ENCODE measurements at places on chromosomes 5 and 9.

DNA sequence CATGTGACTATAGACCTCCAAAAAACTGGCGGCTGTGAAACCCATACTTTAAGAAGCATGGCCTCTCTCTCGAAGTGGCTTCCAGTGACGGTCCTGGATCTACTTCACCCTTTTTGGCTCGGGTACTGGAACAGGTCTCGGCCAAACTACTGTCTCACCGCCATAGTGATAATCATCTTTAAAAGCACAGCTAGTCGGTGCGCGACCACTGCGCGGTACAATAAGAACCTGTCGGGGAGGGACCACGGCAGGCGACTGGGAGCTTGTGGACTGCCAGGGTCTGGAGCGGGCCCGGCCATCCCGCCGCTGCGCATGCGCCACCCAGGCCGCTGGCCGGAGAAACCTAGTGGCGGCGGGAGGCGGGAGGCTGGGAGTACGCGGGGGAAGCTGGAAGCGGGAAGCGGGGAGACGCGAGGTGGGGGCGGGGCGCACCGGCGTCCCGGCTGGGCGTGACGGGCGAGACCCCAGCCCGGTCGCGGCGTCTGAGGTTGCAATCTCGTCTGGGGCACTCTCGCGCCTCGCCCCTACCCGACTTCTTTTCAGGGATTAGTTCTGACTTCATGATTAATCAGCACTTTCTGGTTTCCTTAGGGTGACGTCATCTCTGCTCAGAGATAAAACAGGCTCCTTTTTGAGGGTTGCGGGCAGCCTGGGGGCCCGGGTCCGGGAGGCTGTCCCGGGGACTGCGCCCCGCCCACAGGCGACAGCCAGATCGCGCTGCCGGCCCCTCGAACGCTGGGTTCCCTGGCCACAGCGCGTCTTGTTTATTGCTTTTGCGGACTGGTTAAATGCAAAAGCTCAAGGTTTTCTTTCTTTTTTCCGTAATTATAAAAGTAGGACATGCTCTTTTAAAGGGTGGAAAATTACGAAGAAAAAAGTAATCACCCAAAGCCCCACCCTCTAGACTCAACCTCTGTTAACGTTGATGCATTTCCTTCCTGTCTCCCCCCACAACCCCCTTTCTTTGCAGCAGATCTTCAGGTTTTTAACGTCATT lies 266.8 kb downstream of the CWC27 start:
- peak; percentile 79 for DNase-seq

- DNase-seq: no peak
These were observed 1.4 kb upstream of the SPTAN1 start for GRCh38 chr9:128550770-128551656.

DNA sequence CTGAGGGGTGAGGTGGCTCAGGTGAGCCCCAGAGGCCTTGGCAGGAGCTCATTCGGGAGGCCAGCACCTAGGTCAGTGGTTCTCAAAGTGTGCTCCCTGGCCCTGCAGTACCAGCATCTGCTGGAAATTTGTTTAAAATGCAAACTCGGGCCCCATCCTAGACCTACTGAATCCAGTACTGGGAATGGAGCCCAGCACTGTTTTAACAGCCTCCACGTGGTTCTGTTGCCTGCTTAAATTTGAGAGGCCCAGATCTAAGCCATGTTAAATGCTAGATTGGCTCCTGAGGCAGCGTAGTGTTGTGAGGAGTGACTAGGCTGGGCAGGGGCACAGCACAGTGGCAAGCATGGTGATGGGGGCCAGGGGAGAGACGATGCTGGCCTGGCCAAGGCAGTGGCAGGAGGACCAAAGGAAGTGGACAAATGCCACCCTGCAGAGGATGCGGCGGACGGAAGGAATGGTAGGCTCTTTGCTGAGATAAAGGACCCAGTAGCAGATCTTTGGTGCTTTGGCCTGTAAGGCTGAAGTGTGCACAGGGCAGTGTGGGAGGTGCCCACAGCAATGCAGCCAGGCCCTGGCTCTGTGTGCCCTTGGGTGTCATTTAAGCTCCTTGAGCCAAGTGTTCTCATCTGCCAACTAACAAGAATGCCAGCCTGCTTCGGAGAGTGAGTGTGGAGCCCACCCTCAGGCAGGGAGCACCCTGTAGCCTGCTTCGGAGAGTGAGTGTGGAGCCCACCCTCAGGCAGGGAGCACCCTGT lies 4.2 kb downstream of the PRR7 start:
- no peak for DNase-seq

DNA sequence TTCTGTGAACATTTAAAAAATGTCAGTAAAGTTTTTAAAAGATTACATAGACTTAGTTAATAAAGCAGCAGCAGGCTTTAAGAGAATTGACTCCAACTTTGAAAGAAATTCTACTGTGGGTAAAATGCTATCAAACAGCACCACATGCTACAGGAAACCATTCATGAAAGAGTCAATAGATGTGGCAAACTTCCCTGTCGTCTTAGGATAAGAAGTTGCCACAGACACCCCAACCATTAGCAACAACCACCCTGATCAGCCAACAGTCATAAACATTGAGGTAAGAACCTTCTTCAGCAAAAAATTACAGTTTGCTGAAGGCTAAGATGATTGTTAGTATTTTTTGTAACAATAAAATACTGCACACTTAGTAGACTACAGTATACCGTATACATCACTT lies 278.2 kb downstream of the CSNK1G3 start:
- peak; percentile 7 for DNase-seq

DNA sequence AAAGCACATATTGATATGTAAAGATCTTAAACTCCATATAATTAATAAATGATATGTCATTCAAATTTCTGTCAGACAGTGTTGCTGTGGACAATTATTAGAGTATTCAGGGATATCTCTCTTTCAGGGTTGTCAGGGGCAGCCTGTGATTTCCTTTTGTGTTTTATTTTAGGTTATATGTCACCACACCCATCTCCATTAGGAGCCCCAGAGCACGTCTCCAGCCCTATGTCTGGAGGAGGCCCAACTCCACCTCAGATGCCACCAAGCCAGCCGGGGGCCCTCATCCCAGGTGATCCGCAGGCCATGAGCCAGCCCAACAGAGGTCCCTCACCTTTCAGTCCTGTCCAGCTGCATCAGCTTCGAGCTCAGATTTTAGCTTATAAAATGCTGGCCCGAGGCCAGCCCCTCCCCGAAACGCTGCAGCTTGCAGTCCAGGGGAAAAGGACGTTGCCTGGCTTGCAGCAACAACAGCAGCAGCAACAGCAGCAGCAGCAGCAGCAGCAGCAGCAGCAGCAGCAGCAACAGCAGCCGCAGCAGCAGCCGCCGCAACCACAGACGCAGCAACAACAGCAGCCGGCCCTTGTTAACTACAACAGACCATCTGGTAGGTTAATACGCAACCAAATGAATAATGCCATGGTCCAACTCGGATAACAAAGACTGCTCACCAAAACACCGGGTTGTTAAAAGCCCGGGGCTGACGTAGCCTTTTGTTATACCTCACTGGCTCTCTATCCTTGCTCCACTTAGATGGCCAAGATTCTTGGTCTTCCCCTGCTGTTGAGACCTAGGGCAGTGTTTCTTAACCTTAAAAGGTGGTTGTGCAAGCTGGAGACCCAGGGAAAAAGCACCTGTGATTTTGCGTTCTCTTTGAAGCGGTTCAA lies 24.4 kb downstream of the SMARCA2 start:
- DNase-seq: no peak

DNA sequence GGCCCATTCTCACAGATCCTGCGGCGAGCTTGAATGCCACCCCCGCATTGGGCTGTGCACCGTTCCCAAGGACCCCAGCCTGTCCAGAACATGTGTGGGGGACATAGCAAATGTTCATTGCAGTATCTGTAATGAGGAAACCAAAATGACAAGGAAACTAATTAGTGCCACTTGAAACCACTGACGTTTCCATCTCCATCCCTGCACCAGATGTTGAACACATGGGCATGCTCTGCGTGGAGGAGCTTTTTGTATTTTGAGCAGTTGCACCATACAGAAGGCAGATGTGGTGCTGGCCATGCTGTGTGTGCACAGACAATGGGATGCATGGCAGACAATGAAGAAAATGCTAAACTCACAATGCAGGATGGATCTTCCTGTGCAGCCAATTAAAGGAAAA lies 437.7 kb downstream of the SEMA5A start:
- no peak for DNase-seq

DNA sequence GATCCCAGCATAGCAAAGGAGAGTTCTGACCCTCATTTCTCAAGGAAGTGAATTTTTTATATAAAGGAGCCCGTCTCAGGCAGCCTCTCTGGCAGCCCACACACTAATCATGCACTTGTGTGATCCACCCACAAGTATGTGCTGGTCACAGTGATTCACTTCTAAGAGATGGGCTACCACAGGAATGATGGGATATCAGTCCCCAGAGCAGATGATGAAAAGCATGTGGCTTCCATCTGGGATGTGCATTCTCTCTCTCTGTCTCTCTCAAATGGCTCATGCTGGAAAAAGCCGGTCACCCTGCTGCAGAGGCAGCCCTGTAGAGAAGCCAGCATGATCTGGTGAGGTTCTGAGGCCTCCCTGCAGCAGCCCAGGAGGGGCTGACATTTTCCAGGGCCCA lies 74.2 kb upstream of the ADCY2 start:
- DNase-seq: no peak

GRCh38 chr9:112542593-112543292 lies 56.1 kb downstream of the KIAA1958 start:
- no peak for DNase-seq

- DNase-seq: no peak
These were observed 642 bp upstream of the ITGA1 start for GRCh38 chr5:52786949-52787599.

DNA sequence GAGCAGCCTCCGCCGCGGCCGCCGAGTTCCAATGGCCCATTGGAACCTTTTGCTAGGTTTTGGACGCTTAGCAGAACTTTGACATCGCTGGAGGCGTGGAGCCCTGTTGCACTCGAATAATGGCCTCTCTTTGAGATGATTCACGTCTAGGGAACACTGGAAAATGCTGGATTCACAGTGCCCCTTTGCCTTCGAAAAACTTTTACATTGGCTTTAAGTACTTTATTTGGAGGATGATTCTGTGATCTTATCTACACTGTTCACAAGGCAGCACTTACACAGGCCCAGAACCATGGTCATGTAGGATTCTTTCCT lies 536 bp upstream of the PPIC start:
- no peak for DNase-seq

DNA sequence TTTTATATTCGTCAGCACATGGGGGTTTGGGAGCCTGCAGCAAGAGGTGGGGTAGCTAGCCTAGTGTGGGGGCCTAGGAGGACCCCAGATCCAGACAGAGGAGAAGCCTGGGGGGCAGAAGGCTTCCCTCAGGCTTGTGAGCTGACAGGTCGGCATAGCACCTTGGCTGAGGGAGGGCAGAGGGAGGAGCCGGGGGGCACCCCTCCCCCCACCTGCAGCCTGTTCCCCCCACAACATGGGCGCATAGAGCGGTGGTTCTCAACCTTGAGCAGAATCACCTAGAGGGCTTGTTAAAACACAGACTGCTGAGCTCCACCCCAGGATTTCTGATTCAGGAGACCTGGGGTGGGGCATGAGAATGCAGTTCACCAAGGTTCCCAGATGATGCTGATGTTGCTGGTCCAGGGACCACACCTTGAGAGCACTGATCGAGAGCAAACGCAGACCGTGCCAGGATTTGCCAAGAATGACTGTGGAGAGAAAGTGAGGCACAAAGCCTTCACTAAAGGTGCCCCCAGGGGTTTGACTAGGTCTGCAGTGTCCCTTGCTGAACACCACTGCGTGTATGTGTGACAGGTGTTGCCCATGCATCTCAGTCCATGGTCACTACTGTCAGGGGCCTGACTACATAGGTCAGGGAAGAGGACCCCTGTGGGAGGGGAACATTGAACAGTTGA lies 163.3 kb downstream of the MACROH2A1 start:
- DNase-seq: no peak

DNA sequence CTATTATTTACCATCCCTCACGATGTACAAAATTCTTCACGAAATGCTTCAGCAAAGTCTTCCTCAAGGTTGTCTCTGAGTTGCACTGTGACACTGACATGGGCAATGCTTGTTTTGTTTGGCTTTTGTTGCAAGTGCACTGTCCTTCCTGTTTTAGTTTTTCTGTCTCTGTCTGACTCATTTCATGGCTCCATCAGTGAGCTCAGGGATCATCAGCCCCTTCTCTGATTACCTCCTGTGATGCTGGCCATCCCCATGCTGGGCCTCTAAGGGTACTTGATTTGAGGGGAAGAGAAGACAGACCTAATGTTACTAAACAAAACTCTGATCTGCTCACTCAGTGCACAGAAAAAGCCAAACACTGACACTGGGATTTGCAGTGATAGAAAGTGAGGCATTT lies 37.6 kb upstream of the STX17 start:
- DNase-seq: no peak

DNA sequence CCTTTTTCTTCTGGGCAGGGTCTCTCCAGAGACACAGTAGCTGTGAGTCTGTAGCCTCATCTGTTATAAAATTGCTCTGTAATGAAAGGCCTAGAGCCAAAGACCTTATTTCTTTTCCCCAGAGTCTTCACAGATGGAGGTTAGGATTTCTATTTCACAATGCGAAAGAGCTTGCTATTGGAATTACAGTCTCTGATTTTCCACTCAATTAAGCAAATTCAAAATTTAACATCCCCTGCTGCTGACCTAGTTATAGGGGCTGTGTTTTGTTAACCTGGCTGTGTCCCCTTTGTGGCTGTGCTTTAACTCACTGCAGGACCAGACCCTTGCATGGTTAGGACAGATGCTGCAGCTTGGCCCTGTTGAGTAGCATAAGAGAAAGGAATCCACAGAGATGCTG lies 190.3 kb upstream of the NMUR2 start:
- DNase-seq: no peak

DNA sequence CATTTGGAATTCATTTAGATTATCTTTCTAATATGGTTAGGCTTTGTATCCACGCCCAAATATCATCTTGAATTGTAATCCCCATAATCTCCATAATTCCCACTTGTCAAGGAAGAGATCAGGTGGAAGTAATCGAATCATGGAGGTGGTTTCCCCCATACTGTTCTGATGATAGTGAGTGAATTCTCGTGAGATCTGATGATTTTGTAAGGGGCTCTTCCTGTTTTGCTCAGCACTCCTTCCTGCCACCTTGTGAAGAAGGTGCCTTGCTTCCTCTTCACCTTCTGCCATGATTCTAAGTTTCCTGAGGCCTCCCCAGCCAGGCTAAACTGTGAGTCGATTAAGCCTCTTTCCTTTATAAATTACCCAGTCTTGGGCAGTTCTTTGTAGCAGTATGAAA lies 527.5 kb upstream of the ARRDC3 start:
- DNase-seq: no peak

GRCh38 chr5:180641566-180641900 lies 7.9 kb downstream of the FLT4 start:
- no peak for DNase-seq

DNA sequence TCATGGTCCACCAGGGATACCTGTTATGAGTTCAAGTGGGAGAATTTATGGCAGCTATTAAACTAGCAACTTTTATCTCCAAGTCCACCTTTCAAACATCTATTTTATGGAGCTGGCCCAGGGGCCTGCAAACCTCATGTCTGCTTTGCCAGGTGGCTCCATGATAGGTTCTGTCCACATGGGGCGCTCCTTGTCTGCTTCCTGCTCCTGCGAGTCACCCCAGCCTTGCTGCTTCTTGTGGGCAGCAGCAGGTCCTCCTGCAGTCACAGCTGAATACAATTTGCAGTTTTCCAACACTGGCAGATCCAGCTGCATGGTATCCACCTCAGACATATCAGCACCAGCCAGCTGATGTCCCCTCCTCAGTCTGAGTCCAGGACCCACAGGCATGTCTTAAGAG lies 39.6 kb upstream of the FRRS1L start:
- DNase-seq: peak; percentile 10

Data from DND-41 (cell line).